ENCODE measurements at places on chromosomes 7 and 10.

DNA sequence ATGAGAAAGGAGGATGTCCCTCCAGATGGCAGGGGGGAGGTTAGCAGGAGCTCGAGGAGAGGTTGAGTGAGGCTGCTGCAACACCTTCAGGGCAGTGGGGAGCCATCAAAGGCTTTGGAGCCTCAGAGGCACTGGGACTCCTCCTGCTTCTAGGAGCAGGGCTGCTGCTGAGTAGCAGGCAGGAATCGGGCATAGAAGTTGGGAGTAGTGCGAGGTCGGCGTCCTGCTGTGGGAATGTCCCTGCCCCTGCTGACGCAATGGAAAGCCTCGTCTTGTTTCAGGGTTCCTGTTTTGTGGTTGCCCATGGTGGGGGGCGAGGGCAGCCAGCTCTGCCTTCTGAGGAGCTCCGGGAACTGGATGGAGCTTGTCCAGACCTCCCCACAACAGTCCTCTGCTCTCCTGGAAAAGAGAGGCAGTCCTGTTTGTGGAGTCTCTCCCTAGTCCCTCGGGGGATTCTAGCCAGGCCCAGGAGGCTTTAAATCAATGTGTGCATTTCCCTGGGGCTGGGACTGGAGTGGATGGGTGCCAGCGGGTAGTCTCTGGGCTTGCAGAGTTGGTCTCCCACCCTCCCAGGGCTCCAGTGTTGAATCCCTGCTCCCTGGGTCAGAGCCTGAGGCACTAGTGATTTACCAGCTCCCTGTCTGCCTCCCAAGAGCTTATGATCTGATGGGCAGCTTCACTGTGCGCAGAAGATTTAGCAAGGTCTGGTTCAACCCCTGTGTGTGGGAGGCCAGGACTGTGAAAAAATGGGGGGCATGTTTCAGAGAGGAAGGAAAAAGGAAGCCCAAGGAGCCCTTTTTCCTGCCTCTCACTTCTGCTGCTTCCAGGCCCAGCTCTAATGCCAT is 98.7 kb upstream of the PPIF start:
- no peaks in the 10 kb centered on the region for H3K27me3 ChIP-seq
- H3K4me1 ChIP-seq = peaks cover 75% of the 10 kb centered on the region
- DNase-seq = peak; percentile 85
- H3K4me3 ChIP-seq = no peak overlapping the region

- DNase-seq = no peak
- no peaks in the 10 kb centered on the region for H3K27me3 ChIP-seq
- no peak overlapping the region for H3K4me3 ChIP-seq
- no peak overlapping the region for H3K27ac ChIP-seq
These were observed 19.8 kb upstream of the PURB start for GRCh38 chr7:44905002-44905635.

GRCh38 chr10:80924063-80924952 is 386.6 kb downstream of the SH2D4B start:
- H3K4me1 ChIP-seq = no peaks in the 10 kb centered on the region
- no peak overlapping the region for H3K27ac ChIP-seq
- no peaks in the 10 kb centered on the region for H3K27me3 ChIP-seq
- peak; percentile 16 for DNase-seq
- no peak overlapping the region for H3K4me3 ChIP-seq
- no peaks in the 10 kb centered on the region for H3K36me3 ChIP-seq

GRCh38 chr7:9557853-9558252 is 1124.4 kb downstream of the NXPH1 start:
- H3K36me3 ChIP-seq = no peaks in the 10 kb centered on the region
- H3K27me3 ChIP-seq = no peaks in the 10 kb centered on the region
- H3K27ac ChIP-seq = no peak overlapping the region
- no peak for DNase-seq
- H3K4me1 ChIP-seq = no peaks in the 10 kb centered on the region

DNA sequence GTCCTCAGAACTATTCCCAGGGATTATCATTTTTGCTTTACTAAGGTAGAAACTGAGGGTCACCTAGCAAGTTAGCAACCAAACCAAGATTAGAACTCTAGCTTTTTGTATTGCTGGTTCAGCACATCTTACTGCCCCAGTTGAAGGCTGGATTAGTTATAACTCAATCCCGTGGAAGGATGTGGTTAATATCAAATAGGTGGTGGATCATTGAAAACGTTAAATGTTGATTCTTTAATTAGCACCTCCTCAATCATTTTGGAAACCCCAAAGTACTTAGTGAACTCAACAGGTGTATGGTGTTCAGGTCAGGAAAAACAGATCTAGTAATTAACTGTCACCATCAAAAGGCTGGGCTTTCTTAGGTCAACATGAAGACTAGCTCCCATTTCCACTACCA is 152.4 kb downstream of the ARID5B start:
- H3K36me3 ChIP-seq = peaks cover 11% of the 10 kb centered on the region
- no peaks in the 10 kb centered on the region for H3K27me3 ChIP-seq
- no peak overlapping the region for H3K4me3 ChIP-seq
- H3K27ac ChIP-seq = peak overlapping the region; percentile 70

GRCh38 chr10:68156373-68157185 is 47.3 kb downstream of the MYPN start:
- no peaks in the 10 kb centered on the region for H3K36me3 ChIP-seq
- H3K4me1 ChIP-seq = no peaks in the 10 kb centered on the region
- no peaks in the 10 kb centered on the region for H3K27me3 ChIP-seq
- H3K27ac ChIP-seq = no peak overlapping the region

- no peak overlapping the region for H3K4me3 ChIP-seq
- H3K27ac ChIP-seq = no peak overlapping the region
- no peaks in the 10 kb centered on the region for H3K27me3 ChIP-seq
- no peaks in the 10 kb centered on the region for H3K36me3 ChIP-seq
- no peak for DNase-seq
These were observed 27.9 kb downstream of the TARP start for GRCh38 chr7:38245409-38245977.

GRCh38 chr7:44119829-44120380 is 3.4 kb downstream of the POLD2 start:
- H3K4me1 ChIP-seq = peaks cover 13% of the 10 kb centered on the region
- H3K36me3 ChIP-seq = no peaks in the 10 kb centered on the region
- no peak overlapping the region for H3K27ac ChIP-seq
- no peaks in the 10 kb centered on the region for H3K27me3 ChIP-seq

- peak overlapping the region; percentile 25 for H3K27ac ChIP-seq
- peaks cover 31% of the 10 kb centered on the region for H3K4me1 ChIP-seq
- peaks cover 26% of the 10 kb centered on the region for H3K36me3 ChIP-seq
- DNase-seq = no peak
- no peak overlapping the region for H3K4me3 ChIP-seq
These were observed 19.4 kb downstream of the ACSL5 start for GRCh38 chr10:112393341-112393740.

DNA sequence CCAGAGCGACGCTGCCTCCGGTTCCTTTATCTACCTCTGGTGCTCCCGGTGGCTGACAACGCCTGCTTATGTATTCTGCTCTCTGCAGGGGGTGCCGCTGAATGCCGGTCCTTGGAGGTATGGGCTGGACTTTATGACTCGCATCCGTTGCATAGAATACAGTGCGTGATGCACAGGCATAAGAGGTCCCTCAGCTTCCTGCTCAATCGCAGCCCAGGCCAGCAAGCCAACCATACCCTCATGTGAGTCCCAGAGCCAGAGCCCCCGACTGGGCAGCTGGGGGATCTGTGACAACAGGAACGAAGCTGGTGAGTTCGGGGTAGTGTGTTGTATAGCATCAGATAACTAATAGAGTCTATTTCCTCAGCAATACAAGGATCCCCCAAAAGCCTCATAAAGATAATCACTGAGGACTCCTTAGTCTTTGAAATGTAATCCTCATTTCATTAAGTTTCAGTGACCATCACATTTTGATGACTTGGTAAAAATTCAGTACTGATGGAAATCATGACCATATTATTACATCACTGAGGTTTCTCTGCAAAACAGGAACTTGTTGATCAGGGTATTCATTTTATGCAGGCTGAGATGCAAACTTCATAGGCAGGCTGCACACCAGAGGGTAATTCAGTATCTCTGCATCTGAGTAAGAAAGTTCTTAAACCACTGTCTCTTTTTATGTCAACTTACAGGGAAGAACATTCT is 607.8 kb downstream of the PTPRN2 start:
- no peak for DNase-seq
- H3K4me1 ChIP-seq = no peaks in the 10 kb centered on the region
- no peak overlapping the region for H3K27ac ChIP-seq
- no peaks in the 10 kb centered on the region for H3K36me3 ChIP-seq
- H3K27me3 ChIP-seq = no peaks in the 10 kb centered on the region

GRCh38 chr7:14687241-14687640 is 215.3 kb downstream of the DGKB start:
- H3K27ac ChIP-seq = no peak overlapping the region
- no peaks in the 10 kb centered on the region for H3K27me3 ChIP-seq
- no peak for DNase-seq
- no peaks in the 10 kb centered on the region for H3K36me3 ChIP-seq
- H3K4me3 ChIP-seq = no peak overlapping the region

DNA sequence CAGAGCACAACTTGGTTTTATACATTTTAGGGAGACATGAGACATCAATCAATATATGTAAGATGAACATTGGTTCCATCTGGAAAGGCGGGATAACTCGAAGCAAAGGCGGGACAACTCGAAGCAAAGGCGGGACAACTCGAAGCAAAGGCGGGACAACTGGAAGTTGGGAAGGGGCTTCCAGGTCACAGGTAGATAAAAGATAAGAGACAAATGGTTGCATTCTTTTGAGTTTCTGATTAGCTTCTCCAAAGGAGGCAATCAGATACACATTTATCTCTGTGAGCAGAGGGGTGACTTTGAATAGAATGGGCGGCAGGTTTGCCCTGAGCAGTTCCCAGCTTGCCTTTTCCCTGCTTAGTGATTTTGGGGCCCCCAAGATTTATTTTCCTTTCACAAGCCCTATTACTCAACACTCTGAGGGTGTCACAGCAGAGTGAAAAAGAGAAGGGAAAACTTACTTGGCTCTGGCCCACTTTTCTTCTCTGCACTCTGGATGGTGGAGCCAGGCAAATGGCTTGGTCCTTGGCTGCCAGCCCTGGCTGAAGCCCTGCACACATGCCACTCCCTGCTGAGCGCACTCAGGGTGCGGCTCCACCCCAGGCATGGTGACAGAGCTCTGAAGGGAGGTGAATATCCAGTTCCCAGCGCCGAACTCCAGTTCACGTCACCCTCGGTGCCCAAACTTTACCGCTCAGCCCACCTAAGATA is 46.7 kb downstream of the PARD3 start:
- no peaks in the 10 kb centered on the region for H3K27me3 ChIP-seq
- H3K4me1 ChIP-seq = no peaks in the 10 kb centered on the region
- no peaks in the 10 kb centered on the region for H3K36me3 ChIP-seq
- H3K4me3 ChIP-seq = no peak overlapping the region

DNA sequence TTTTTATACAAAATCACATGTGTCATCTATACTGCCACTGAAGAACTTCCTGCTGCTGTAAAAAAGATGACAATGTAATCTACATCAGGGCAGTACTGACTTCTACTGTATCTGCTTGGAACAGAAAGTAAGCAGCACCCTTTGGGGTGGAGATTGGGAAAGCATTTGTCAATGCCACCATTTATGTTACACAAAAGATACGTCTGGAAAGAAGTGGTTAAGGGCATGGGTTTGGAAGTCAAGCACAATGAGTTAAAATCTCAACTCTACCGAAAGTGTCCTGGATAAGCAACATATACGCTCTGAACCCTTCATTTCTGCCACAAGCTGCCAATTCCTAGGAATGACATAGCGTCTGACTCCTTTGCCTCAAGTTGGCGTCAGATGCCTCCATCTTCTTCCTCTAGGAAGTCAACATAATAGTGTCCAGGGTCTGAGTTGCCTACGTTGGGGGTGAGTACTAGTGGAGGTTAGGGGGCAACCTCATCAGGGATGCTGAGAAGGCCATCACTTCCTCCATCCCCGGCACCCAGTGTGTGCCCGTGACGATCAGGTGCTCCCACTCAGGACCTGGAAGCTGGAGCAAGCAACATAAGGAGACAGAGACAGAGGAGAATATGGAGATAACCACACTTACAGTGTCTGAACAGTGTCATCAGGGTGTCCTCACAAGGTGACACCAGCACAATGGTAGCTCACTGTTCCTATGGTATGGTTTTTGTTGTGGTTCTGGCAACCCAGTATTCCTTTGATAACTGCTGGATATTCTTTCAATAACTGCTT is 58.3 kb downstream of the SGMS1 start:
- no peaks in the 10 kb centered on the region for H3K4me1 ChIP-seq
- no peak for DNase-seq
- no peak overlapping the region for H3K27ac ChIP-seq
- H3K4me3 ChIP-seq = no peak overlapping the region

- no peaks in the 10 kb centered on the region for H3K36me3 ChIP-seq
- H3K27me3 ChIP-seq = no peaks in the 10 kb centered on the region
- H3K4me3 ChIP-seq = no peak overlapping the region
- DNase-seq = no peak
- no peak overlapping the region for H3K27ac ChIP-seq
- no peaks in the 10 kb centered on the region for H3K4me1 ChIP-seq
These were observed 93.3 kb downstream of the CUL2 start for GRCh38 chr10:34996843-34997242.

- H3K36me3 ChIP-seq = no peaks in the 10 kb centered on the region
- H3K4me1 ChIP-seq = no peaks in the 10 kb centered on the region
- H3K27ac ChIP-seq = no peak overlapping the region
- no peaks in the 10 kb centered on the region for H3K27me3 ChIP-seq
- no peak for DNase-seq
These were observed 374.6 kb downstream of the CALN1 start for GRCh38 chr7:72037516-72037915.

DNA sequence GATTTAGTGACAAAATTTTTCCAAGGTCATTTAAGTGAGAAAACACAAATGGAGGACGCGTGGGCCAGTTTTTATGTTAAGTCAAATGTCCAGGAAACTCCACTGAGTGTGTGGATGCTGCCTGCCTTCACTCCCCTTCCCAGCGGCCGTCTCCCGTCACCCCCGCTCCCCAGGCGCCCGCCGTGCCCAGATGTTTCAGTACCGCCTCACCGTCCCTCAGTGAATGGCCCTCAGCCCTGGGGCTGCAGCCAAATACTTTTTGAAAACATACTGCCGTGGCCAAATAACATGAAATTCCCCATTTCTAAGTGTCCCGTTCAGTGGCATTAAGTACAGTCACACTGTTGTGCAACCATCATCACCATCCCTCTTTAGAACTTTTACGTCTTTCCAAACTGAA is 131.9 kb downstream of the INSYN2A start:
- no peak overlapping the region for H3K27ac ChIP-seq
- no peaks in the 10 kb centered on the region for H3K4me1 ChIP-seq
- H3K4me3 ChIP-seq = no peak overlapping the region

Data from Peyer's patch (tissue), 4 donors.